ENCODE measurements at places on chromosomes 16 and 17. TPM values are rescaled to one million over a fixed set of nuclear protein-coding genes. Genes with fewer than 3 reads are reported as not detected.

GRCh38 chr16:12801511-12802042 is 2.1 kb downstream of the CPPED1 start:
- no peak for DNase-seq

- DNase-seq: no peak
Observed at GRCh38 chr17:21814776-21815175, 122.5 kb downstream of the KCNJ18 start.

DNA sequence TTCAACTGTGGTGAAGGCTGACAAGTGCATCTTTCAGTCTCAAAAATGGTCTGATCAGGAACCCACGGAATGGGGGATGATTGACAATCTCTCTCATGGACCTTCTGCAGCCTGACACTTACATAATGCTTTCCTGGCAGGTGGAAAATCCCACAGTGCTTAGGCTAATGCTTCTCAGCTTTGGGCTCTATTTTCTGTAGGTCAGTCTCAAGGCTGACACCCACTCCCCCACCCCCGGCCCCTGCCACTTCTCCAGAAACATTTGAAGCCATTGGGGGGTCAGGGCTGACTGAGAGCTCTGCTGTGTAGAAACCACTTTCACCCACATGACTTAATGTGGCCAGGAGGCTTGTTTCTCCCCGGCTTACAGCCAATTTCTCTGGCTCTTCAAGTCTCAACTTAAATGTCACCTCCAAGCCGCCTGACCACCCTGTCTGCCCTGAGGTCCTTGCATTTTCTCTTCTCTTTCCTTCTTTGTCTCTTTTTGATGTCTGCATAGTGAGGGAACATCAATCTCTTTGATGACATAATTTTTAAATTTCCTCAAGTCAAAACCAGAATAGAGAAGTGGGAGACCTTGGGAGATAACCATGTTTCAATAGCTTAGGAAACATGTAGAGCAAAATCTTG is 16.7 kb upstream of the IRF8 start:
- DNase-seq: no peak

The SEC14L5 gene
- polyA plus RNA-seq: 0.33 TPM

The BRIP1 gene
- 11.2 TPM for polyA plus RNA-seq

The TNFSF13 gene
- 12.5 TPM for polyA plus RNA-seq

All from renal cortex interstitium (tissue), 15 donors.